ENCODE measurements at places on chromosomes 16 and 17.

GRCh38 chr17:3308603-3309002 is 10.4 kb upstream of the OR3A1 start:
- DNase-seq = no peak

DNA sequence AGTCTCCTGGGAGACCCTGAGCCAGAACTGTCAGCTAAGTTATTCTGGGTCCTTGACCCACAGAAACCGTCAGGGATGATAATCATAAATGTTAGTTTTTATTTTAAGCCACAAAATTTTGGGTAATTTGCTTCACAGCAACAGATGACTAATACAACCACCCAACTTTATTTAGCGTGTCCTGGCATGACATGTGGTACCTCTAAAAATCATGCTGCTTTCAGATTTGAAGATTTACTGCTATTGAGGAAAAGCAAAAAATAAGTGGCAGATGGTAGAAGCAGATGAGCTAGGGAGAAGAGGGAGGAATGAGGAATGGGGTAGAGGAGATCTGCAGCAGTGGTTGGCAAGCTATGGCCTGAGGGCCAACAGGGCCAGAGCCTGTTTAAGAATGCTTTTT is 90.4 kb downstream of the TMEM100 start:
- no peak for DNase-seq

DNA sequence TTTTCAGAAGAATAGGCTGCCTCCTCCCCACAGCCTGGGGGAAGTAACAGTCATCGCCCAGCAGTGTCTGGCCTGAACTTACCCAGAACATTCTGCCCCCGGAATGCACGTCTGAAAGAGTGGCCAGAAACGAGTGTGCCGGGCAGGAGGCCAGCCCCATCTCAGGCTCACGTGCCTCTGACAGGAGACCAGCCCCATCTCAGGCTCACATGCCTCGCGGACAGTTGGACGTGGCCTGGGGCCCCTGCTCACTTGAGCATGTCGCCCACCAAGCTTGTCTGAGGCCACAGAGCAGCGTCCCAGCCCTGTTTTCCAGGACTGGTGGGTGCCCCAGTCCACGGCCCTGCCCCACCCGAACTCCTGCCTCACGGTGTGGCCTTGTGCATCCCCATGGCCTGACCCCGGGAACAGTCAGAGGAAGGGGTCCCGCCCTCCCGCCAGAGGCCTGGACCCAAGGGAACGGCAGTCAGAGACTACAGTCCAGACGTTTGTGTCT is 16.3 kb upstream of the CDH15 start:
- no peak for DNase-seq

DNA sequence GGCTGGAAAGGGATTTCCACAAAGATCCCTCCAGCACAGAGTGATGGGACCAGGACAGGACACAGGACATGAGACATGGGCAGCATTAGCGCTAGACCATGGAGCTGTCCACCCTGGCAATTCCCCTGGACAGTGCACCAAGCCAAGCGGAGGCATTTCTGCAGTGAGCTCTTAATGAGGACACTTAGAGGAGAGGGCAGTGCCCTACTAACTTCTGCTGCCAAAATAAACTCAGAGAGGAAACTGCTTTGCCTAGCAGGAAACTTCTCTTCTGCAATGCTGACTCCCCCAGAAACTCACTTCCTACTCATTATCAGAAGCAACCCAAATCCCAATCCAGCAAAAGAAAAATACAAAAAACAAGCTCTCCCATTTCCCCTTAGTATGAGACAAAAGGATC is 119.2 kb downstream of the HS3ST2 start:
- DNase-seq = no peak

GRCh38 chr17:7431231-7431630 is 2.6 kb downstream of the SPEM3 start:
- no peak for DNase-seq

DNA sequence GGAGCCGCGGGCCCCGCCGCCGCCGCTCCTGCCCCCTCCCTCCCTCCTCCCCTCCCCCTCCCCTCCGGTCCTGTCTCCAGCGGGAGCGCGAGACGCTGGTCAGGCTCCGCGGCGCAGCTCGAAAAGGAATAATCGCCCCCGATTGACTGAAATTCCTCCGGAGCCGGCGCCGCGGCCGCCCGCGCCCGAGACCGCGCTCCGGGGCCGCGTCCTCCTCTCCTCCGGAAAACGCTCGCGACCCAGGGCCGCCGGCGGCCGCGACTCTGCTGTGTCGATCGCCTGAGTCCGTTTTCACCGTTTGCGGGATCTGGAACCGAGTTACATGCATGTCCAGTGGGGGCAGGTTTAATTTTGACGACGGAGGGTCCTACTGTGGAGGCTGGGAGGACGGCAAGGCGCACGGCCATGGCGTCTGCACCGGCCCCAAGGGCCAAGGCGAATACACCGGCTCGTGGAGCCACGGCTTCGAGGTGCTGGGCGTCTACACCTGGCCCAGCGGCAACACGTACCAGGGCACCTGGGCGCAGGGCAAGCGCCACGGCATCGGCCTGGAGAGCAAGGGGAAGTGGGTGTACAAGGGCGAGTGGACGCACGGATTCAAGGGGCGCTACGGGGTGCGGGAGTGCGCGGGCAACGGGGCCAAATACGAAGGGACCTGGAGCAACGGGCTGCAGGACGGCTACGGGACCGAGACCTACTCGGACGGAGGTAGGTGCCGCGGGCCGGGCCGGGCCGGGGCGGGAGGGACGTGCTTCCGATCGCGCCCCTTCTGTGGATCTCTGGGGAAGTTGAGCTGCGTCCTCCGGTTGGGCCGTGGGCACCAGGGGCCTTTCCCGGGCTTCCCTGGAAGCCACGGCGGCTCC is 744 bp downstream of the JPH3 start:
- DNase-seq = no peak

GRCh38 chr17:37066322-37067255 is 117.8 kb downstream of the AATF start:
- no peak for DNase-seq

GRCh38 chr17:78495634-78496033 is 81.6 kb downstream of the DNAH17 start:
- no peak for DNase-seq

GRCh38 chr17:41621916-41622315 is 2.5 kb downstream of the KRT17 start:
- DNase-seq = no peak

DNA sequence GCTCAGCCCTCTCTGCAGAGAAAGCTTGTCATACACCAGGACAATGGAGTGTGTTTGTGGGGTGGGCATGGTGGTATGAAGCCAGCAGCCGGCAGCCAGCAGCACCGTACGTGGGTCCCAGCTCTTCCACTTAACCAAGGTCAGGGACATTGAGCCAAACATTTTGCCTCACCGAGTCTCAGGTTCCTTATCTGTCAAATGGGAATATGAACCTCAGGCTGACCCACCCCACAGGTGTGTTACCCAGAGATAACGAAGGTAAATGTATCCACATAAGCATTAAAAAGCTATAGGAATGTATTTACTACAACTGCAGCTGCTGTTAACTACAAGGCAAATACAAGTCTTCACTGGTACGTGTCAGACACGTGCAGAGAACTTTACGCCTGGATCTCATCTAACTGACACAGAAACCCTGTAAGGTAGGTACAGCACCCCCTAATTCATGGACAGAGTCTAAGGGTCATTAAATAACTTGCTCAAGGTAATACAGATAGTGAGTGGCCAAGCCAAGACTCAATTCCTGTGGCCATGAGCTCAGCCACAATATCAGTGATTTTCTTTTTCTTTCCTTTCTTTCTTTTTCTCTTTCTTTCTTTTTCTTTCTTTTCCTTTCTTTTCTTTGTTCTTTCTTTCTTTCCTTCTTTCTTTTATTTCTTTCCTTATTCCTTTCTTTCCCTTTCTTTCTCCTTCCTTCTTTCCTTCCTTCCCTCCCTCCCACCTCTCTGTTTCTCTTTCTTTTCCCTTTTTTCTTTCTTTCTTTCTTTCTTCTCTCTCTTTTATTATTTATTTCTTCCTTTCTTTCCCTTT is 990 bp downstream of the SLC5A11 start:
- no peak for DNase-seq

DNA sequence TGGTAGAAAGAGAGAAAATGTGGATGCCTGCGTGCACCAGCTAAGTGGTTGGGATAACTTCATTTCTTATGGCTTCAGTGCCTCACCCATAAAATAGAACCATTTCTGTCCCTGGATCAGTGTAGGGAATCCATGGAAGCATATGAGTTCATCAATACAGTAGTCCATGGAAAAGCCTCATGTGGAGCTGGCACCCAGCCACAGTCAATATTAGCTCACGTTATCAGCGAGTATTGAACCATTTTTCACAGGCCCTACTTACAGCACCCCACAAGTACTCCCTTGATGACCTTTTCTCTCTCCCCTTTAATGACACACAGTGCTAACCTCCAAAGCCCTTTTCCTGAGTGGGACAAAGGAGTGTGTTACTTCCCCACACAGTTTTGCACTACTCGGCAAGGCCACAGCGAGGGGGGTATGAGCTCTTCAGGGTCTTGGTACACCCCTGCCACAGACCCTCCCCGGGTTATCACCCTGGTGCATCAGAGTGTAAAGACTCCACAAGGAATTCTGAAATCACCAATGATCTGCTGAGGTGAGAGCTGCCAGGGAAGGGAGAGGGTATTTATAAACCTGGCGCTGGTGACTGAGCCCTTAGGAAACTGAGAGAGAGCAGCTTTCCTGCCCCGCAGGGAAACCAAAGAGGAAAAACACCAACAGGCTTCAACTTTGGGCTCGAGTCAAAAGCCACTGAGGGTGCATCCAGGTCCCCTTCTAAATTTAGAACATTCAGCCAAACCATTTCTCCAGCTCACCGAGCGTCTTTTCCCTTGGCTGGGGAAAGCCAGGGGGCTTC is 36.9 kb downstream of the DYNLRB2 start:
- DNase-seq = no peak

DNA sequence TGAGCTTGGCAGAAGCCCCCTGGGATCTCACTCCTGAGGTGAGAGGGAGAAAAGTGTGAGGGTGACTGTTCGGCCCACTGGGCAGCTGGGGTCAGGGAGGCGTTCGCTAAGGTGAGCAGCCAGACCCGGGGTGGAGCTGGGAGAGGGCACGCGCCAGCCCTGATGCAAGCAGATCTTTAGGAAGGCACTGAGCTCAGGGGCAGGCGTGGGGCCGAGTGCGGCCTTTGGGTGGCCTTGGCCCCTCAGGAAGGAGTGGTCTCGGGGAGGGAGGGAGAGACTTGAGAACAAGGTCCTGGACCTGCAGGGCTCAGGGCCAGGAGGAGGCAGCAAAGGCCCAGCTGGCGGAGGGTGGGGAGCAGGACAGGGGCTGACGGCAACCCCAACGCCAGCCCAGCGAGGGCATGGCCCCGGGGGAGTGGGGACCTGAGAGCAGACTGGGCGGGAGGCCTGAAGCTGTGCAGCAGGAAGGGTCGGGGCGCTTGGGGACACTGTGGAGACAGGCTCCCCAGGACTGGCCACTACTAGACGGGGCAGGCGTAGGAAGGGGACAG is 14.5 kb upstream of the WDR45B start:
- DNase-seq = no peak

DNA sequence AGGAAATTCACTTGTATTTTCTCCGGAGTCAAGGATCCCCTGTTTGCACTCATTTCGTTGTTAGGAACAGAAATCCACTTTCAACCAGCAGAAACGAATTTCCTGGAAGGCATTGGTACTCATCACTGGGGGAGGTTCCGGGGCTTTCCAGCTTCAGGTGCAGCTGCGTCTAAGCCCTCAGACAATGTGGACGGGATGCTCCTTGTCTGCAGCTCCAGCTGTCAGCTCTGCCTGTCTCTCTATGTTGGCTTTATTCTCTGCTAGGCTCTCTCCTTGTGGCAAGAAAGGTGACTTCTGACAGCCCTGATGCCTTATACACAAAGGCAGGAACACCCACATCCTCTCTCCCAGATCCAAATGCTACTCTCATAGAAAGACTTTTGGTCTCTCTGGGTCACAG is 183.9 kb upstream of the HSBP1 start:
- no peak for DNase-seq

DNA sequence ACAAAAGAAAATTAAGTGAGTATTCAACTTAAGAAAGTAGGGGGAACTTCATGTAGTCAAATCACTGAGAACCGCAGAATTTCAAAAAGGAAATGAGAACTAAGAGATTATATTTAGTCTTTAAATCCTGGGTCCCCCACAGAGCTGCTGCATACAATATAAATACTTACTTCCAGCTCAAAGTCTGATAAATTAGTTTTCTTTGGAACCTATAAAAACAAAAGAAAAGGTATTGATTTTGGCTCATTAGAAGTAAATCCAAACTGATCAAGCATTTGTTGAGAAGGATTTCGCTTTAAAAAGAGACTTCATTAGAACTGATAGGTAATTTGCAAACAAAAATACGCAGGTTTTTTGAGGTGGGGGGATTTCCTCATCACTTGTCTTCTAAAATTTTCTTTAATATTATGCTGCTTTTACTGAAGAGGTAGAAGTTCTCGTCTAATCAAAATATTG is 21.9 kb downstream of the PARN start:
- DNase-seq = no peak

- DNase-seq = no peak
These were observed 68.8 kb downstream of the CMIP start for GRCh38 chr16:81513204-81514040.

Measured in left renal cortex interstitium (tissue), 4 donors.